ENCODE measurements at places on chromosomes 4 and X.

GRCh38 chrX:67346667-67347066, 197.2 kb upstream of the AR start:
- DNase-seq, result no peak

DNA sequence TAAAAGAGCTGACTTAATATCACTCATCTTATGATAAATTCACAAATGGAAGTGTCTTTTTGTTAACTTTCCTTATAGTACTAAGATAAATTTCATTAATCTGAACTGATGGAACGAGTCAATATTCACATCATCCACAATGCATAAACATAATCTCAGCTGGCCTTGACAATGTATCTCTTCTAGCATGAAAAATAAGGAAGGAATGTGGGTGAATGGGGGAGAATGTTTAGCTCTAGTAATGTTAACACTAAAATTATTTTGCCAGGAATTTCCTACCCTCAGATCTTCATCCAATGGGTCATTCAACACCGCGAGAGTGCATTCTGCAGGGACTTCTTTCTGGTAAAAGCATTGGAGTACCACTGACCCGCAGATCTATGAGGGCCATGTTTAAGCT, 15.8 kb downstream of the TRPC3 start:
- DNase-seq, result no peak

DNA sequence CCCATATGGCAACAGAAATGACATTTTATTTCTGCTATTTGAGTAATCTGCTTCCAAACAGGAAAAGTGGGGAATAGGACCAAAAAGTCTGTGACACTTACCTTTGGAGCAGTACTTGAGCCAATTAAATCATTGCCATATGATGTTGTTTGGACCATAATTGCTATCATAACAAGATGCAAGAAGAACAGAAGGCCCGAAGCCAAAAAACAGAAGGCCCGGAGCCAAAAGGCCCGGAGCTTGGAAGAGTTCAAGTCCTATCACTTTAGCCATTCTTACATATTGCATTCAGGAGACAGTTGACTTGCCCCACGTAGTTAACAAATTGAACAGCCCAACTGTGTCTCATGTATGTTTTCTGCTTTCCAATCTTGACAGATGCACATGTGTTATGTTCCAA, 285.6 kb downstream of the ARHGAP24 start:
- DNase-seq, result no peak

DNA sequence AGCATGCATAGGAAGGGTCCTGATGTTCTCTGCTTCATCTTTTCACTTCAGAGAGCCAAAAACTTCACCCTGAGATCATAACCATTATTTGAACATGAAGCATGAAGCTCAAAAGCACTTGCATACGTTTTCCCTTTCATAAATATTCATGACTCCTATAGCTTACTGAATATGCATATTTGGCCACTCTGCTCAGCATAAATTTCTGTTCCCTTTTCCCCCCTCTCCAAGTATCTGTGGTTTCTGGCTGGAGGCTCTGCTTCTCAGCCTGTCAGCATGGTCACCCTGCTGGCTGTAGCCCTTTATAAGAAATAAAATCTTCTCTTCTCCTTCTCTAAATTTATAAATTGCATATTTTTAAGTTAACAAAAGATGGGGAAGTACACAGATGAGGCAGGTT, 384.7 kb upstream of the AGA start:
- DNase-seq, result no peak

DNA sequence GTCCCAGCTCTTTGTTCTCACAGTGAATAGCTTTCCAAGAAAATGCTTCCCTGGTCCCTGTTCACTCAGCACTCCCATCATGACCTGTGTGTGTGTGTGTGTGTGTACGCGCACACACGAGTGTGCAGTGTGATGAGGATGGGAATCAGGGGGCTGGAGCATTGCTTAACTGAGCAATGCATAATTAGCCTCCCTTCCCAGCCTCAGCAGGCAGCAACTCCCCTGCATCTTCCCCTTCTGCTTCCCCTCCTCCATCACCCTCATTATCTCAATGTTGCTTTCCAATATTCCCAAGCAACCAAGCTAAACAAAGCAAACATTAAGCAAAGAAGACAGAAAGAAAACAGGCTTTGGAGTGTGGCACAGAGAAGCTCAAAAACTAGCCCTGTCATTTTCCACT, 137.0 kb downstream of the RBM47 start:
- peak; percentile 77 for DNase-seq

DNA sequence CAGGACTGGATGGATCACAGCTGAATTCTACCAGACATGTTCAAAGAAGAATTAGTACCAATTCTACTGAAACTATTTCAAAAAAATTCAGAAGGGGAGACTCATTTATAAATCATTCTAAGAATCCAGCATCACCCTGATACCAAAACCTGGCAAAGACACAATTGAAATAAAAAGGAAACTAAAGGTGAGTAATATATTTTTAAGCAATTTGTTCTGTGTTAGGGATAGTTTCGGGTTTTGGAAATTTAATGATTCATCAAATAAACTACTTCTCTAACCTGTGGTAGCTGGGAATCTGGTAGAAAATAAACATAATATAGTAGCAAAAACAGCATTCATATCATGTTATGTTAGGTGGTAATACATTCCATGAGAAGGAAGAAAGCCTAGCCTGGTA, 662.2 kb upstream of the BOD1L1 start:
- DNase-seq, result peak; percentile 64

DNA sequence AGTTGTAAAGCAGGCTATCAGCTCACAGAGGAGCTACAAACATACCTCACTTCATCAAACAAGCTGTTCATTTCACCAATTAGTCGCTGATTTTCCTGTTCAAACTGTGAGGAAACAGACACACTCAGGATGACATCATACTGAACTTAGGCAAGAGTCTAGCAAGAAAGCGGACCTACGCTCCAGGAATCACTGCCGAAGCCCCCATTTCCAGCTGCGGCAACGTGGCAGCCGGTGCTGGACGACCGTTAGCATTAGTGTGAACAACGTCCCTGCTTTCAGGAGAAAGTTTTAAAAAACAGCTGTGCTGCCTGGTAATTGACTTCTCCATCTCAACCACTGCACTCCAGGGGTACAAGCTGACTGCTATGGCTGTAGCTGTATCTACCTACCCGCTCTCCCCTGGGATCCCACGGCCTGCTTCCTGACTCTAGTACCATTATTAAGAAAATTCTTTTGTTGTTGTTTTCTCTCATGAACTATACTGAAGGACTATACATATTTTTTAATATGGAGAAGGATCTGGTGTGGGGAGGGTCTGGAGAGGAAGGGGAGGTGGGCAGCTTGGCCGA, 38.3 kb downstream of the NSG1 start:
- DNase-seq, result no peak

GRCh38 chr4:39469429-39470077, 10.7 kb downstream of the LIAS start:
- peak; percentile 92 for DNase-seq

DNA sequence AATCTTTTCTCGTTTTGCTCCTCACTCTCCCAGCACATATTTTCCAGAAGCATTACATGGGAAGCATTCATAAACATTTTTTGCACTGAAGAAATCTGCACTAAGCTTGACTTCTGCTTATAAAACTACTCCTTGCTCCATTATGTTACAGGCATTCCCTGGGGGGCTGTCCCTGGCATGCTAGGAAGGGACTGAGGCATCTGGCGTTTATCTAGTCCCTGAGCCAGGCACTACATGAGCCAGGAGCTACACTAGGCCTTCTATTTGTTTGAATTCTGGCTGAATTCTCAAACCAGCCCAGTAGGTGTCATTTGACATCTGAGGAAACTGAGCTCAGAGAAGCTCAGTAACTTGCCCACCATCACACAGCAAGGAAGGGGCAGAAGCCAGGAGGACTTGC, 43.3 kb downstream of the NHSL2 start:
- DNase-seq, result no peak

DNA sequence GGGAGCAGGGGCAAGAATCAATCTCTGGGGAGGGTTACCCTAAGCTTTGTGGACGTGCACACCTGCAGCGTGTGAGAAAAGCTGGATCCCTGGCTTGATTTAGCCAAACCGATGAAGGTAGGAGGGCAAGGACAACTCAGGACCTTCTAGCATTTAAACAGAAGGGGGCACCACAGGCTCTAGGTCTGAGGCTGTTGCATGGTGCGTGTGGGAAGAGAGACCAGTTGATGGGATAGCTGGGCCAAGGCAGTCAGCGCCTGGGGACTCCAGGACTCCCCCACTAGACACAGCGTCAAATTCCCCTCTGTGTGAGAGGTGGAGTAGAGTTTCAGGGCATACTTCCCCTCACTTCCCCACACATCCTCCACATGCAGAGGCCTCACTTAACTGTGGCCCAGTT, 4.3 kb downstream of the GABRQ start:
- no peak for DNase-seq

DNA sequence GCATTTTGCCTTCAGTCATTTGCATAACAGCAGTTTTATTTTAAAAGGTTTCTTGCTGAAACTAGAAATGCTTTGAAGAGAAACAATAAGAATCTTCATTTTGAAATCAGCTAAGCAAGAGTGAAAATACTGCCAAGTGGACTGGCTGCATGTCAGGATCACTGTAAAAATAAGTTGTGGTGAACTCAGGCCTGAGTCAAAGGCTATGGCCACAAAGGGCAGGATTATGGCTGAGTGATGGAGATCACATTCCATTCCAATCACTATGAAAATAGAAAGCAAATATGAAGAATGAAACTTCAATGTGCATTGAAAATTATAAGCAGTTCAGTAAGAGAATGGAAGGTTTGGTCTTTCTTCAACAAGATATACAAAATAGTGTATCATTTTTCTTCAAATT, 224.5 kb downstream of the PCDH18 start:
- DNase-seq, result no peak

GRCh38 chrX:150486011-150486410, 82.4 kb upstream of the MTM1 start:
- peak; percentile 31 for DNase-seq

DNA sequence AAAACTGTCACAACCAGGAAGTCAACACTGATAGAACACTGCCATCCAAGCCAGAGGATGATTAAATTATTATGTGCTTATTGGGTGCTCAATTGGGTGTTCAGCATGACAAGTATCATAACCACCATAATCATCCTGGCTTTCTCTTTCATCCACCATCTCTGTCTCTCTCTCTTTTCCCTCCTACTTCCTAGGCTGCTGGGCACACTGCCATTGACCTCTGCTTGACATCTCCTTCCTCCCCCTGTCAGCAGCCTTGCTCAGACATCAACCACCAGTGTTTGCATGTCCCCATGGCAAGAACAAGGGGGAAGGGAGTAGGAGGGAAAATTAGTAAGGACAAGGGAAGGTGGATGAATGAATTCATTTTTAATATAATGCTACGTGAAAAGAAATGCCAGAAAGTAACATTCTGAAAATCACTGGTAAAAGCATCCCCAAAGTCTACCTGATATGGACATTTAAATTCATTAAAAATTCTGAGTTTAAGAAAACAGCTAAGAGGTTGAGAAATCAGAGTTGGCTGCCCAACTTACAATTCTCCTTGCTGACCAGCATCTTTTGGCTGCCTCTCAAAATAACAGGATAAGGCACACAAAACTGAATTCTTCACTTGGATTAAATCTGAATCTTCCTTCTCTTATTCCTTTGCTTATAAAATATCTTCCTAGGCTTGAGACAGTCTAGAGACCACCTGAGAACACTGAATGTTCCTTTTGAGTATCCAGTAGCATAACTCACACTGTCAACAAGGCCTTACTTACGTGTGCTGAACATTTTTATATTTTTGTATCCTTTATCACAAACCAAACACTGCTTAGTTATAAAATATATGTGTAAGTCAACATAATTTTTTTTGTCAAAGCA, 48.5 kb downstream of the SNCA start:
- DNase-seq, result peak; percentile 38

DNA sequence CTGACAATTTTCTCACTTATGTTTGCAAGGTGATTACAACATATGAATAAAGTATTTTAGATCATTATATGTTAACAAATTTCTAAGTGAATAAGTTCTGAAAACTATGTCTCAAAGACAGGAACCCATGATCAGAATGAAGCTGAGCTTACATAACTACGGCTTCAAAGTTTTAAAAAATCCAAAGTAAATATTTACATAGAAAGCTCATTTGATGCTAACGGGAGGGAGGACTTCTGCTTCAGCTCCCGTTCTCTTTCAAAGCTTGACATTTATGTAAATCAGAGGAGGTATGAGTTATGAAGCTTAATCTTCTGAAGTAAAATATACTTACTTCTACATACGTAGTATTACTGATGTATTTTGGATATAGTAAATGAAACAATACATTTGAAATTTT, 72.9 kb upstream of the PDLIM3 start:
- DNase-seq, result no peak

DNA sequence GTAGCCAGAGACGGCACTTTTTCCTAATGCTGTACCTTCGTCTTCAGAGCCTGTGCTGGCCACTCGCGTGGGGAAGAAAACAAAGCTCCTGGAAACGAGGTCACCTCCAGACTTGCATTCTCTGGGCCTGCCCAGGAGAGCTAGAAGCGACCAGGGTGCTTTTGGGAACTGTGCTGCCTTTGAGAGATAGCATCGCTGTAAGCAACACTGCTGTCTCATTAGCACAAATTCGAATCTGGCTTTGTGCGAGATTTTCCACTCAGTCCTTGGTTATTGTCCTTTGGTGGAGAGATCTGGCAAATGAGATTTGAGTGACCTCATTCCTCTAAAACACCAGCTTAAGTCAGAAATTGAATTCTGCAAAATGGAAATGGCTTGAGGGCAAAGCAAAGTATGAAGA, 66.1 kb upstream of the TLR3 start:
- no peak for DNase-seq

DNA sequence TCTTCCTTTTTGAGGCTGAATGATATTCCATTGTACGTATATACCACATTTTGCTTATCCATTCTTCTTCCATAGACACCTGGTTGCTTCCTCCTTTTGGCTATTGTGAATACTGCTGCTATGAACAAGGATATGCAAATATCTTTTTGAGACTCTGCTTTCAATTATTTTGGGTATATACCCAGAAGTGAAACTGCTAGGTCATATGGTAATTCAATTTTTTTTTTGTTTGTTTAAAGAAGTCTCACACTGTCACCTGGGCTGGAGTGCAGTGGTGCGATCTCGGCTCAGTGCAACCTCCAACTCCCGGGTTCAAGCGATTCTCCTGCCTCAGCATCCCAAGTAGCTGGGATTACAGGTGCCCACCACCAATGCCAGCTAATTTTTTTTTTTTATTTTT, 75.3 kb downstream of the METTL14 start:
- no peak for DNase-seq

DNA sequence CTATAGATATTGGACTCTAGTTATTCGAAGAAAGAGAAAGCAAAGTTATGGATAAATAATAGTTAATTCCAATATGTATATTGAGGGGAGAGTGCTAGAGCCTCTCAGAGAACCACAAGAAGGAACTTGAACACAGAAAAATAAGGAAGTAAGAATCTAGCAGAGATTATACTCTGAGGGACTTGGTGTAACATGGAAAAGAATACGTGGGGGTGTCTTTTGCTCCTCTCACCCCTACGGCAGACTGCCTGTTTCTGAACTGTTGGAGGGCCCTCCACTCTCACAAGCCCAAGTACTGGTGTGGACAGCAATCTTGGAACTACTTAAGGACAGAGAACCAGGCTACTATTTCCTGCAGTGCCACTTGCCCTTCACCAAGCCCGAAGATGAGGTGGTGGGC, 1174.4 kb upstream of the PCDH10 start:
- no peak for DNase-seq

GRCh38 chr4:98905839-98906238, 23.1 kb downstream of the EIF4E start:
- DNase-seq, result no peak
